Activated naive CD4-positive, alpha-beta T cell treated with anti-CD3 and anti-CD28 coated beads, Interleukin-2, amount 10 ng/mL, durations not matched to agents 7 days and 5 days (primary cell): ENCODE measurements at places on chromosomes 1 and 21.

DNA sequence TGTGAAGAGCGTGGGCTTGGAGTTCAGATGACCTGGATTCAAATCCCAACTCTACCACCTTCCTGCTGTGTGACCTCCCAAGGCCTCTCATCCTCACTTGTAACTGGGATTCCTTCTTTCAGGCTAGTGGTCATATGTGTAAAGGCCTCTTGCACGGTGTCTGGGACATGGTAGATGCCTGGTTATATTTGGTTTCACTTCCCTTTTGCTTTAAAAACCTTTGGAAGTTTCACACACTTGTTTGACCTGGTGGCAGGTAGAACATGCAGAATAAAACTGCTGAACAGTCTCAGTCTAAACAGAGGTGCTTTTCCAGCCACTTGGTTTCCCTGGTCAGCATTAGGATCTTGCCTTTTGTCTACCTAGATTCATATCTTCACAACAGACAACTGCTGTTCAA is 37.0 kb upstream of the RCAN3 start:
- H3K4me3 ChIP-seq, result no peak overlapping the region
- peak overlapping the region; percentile 25 for H3K27ac ChIP-seq
- no peaks in the 10 kb centered on the region for H3K27me3 ChIP-seq
- peaks cover 21% of the 10 kb centered on the region for H3K4me1 ChIP-seq
- H3K36me3 ChIP-seq, result peaks cover 80% of the 10 kb centered on the region
- no peak for DNase-seq

DNA sequence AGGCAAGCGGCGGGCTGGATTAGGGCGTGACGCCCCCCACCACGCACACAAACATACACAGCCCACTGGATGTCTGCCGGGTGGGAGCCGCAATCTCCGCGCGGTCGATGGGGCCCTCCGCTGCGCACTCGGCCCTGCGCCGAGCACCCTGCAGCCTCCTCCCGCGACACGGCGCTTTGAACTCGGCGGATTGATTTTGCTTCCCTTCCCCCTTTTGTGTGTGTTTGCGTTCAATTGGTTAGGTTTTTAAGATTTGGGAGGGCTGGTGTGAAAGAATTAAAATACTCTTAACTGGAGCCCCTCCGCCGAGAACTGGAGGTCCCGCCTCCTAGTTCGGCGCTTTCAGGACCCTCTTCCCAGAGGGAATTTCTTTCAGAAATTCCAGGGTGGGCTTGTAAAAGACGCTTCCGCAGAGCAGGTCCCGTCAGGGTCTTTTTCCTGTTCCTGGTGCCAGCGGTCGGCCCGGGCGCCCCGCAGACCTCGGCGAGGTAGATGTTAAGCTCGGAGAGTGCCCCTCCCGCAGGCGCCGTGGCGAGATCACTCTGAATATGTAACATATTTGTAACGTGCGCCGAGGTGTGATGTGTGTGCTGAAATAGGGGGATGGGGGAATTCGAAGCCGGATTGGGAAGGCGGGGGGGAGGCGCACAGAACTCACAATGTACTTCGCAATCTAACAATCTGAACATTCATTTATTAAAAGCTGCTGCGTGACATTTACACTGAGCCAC is 8.0 kb upstream of the BARHL2 start:
- H3K36me3 ChIP-seq, result peaks cover 22% of the 10 kb centered on the region
- peaks cover 41% of the 10 kb centered on the region for H3K4me1 ChIP-seq
- peak overlapping the region; percentile 35 for H3K4me3 ChIP-seq
- H3K27ac ChIP-seq, result peak overlapping the region; percentile 76
- DNase-seq, result no peak

- H3K27ac ChIP-seq, result no peak overlapping the region
- peak overlapping the region; percentile 9 for H3K4me3 ChIP-seq
- DNase-seq, result no peak
- peaks cover 45% of the 10 kb centered on the region for H3K4me1 ChIP-seq
- no peaks in the 10 kb centered on the region for H3K27me3 ChIP-seq
Measured at GRCh38 chr21:39345440-39345839, 3.4 kb downstream of the HMGN1 start.

GRCh38 chr1:239930686-239931262 is 160.9 kb upstream of the FMN2 start:
- DNase-seq, result no peak
- H3K4me3 ChIP-seq, result no peak overlapping the region
- H3K27ac ChIP-seq, result no peak overlapping the region
- H3K27me3 ChIP-seq, result peaks cover 5% of the 10 kb centered on the region
- no peaks in the 10 kb centered on the region for H3K36me3 ChIP-seq

DNA sequence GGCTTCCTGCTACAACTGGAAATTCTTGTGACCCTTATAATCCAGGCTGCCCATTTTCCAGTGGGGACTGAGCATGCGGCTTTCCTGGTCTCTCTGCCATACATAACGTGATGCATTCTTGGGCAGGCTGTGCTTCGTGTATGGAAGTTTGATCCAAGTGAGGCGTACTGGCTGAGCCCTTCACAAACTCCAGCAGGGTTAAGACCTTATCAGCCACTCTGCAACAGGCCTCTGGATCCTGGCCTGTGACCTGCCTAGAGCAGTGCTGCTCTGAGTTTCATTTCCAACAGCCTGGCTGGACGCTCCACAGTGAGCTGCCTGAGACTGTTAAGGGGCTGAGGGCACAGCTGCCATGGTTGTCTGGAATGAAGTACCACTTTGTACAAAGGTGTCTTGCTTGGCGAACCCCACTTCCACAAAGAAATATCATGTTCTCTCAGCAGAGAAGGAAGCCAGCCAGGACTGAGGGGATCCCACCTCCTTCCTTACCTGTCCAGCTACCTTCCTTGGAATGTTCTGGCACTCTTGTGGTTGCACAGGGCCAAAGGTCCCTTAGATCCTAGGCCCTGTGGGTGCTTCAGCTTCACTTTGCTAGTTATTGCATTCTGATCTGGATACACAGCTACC is 28.5 kb upstream of the XPR1 start:
- no peaks in the 10 kb centered on the region for H3K4me1 ChIP-seq
- peaks cover 16% of the 10 kb centered on the region for H3K27me3 ChIP-seq
- no peaks in the 10 kb centered on the region for H3K36me3 ChIP-seq
- no peak for DNase-seq
- H3K27ac ChIP-seq, result no peak overlapping the region

- no peak for DNase-seq
- H3K27ac ChIP-seq, result no peak overlapping the region
- no peak overlapping the region for H3K4me3 ChIP-seq
- no peaks in the 10 kb centered on the region for H3K36me3 ChIP-seq
- H3K4me1 ChIP-seq, result no peaks in the 10 kb centered on the region
- peaks cover 9% of the 10 kb centered on the region for H3K27me3 ChIP-seq
Measured at GRCh38 chr1:152141971-152142584, 16.9 kb downstream of the RPTN start.

DNA sequence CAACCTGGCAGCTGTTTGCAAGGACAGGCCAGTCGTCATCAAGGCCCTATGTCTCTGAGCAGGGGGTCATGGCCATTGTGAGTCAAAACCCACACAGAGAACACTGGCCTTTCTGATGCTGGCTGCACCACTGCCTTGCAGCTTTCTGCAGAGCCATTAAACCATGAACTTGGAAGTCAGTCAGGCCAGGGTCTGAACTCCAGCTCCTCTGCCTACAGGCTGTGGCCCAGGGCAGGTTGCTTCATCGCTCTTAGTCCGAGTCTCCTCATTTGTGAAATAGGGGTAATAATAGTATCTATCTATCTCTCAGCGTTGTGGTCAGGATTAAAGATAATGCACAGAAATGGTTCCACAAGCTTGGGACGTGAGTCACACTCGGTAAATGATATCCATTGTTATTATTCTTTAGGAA is 35.8 kb upstream of the HIVEP3 start:
- DNase-seq, result no peak
- H3K27me3 ChIP-seq, result no peaks in the 10 kb centered on the region
- H3K4me1 ChIP-seq, result peaks cover 4% of the 10 kb centered on the region
- H3K4me3 ChIP-seq, result no peak overlapping the region
- H3K36me3 ChIP-seq, result peaks cover 11% of the 10 kb centered on the region
- H3K27ac ChIP-seq, result no peak overlapping the region

- H3K4me1 ChIP-seq, result no peaks in the 10 kb centered on the region
- H3K27me3 ChIP-seq, result no peaks in the 10 kb centered on the region
- H3K27ac ChIP-seq, result no peak overlapping the region
- no peak overlapping the region for H3K4me3 ChIP-seq
- no peak for DNase-seq
Measured at GRCh38 chr1:210072129-210072528, 134.1 kb downstream of the SYT14 start.

- peak overlapping the region; percentile 89 for H3K4me3 ChIP-seq
- H3K36me3 ChIP-seq, result peaks cover 6% of the 10 kb centered on the region
- H3K27ac ChIP-seq, result peak overlapping the region; percentile 88
Measured at GRCh38 chr1:27235827-27236226, 1.4 kb downstream of the WDTC1 start.

GRCh38 chr1:211601159-211601558 is 22.2 kb upstream of the SLC30A1 start:
- H3K27ac ChIP-seq, result no peak overlapping the region
- H3K4me3 ChIP-seq, result no peak overlapping the region
- H3K4me1 ChIP-seq, result peaks cover 15% of the 10 kb centered on the region
- no peaks in the 10 kb centered on the region for H3K36me3 ChIP-seq
- DNase-seq, result no peak

- H3K4me1 ChIP-seq, result peaks cover 17% of the 10 kb centered on the region
- H3K36me3 ChIP-seq, result no peaks in the 10 kb centered on the region
- no peak for DNase-seq
- H3K27ac ChIP-seq, result no peak overlapping the region
- H3K27me3 ChIP-seq, result peaks cover 57% of the 10 kb centered on the region
- H3K4me3 ChIP-seq, result no peak overlapping the region
Measured at GRCh38 chr1:224737353-224737727, 121.2 kb downstream of the CNIH3 start.

- H3K27me3 ChIP-seq, result peaks cover 7% of the 10 kb centered on the region
- no peak overlapping the region for H3K4me3 ChIP-seq
- H3K27ac ChIP-seq, result no peak overlapping the region
- no peak for DNase-seq
- H3K36me3 ChIP-seq, result no peaks in the 10 kb centered on the region
Measured at GRCh38 chr1:107474877-107475612, 334.2 kb downstream of the NTNG1 start.

DNA sequence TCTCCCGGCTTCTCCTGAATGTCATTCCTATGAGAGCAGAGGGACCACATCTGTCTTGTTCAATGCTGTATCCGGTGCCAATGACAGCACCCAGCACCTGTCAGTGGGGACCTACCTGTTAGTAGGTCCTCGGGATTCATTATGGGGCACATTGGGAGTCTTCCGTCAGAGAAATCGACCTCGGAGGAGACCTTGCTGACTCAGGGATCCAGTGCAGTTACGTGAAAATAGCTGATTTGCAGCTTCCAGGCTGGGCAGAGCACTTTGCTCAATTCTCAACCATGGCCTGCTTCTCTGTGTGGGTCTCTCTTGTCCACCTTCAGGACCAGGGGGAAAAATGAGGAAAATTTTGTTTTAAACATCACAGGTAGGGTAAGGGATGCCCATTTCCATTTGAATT is 130.2 kb downstream of the PRDM2 start:
- H3K4me1 ChIP-seq, result no peaks in the 10 kb centered on the region
- H3K27ac ChIP-seq, result no peak overlapping the region
- H3K27me3 ChIP-seq, result peaks cover 15% of the 10 kb centered on the region
- no peaks in the 10 kb centered on the region for H3K36me3 ChIP-seq
- H3K4me3 ChIP-seq, result no peak overlapping the region

GRCh38 chr1:169160845-169161495 is 54.5 kb downstream of the ATP1B1 start:
- H3K4me3 ChIP-seq, result no peak overlapping the region
- DNase-seq, result no peak
- no peaks in the 10 kb centered on the region for H3K4me1 ChIP-seq
- no peaks in the 10 kb centered on the region for H3K27me3 ChIP-seq

GRCh38 chr1:236407059-236407458 is 13.0 kb downstream of the EDARADD start:
- no peak for DNase-seq
- peaks cover 16% of the 10 kb centered on the region for H3K27me3 ChIP-seq
- H3K4me1 ChIP-seq, result no peaks in the 10 kb centered on the region
- H3K36me3 ChIP-seq, result no peaks in the 10 kb centered on the region
- no peak overlapping the region for H3K4me3 ChIP-seq

DNA sequence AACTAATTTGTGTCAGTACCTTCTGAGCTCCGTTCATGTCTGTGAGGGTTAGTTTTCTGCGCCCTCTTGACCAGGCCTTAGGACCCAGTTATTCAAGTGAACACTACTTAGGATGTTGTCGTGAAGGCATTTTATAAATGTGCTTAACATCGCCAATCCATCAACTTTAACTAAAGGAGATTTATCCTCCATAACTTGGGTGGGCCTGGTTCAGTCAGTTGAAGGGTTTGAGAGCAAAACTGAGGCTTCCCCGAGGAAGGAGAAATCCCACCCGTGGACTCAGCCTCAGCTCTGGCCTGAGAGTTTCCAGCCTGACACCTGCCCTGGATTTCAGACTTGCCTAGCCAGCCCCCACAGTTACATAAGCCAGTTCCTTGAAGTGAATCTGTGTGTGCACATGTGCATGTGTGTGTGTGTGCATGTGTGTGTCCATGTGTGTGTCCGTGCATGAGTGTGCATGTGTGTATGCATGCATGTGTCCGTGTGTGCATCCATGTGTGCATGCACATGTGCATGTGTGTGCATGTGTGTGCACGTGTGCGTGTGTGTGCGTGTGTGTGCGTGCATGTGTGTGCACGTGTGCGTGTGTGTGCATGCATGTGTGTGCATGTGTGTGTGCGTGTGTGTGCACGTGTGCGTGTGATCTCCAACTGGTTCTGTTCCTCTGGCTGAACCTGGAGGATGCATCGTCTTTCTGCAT is 62.1 kb upstream of the PDE9A start:
- DNase-seq, result no peak
- H3K27ac ChIP-seq, result no peak overlapping the region
- H3K4me3 ChIP-seq, result no peak overlapping the region
- H3K4me1 ChIP-seq, result peaks cover 24% of the 10 kb centered on the region
- peaks cover 18% of the 10 kb centered on the region for H3K27me3 ChIP-seq
- no peaks in the 10 kb centered on the region for H3K36me3 ChIP-seq

- peaks cover 23% of the 10 kb centered on the region for H3K4me1 ChIP-seq
- peaks cover 4% of the 10 kb centered on the region for H3K27me3 ChIP-seq
- H3K27ac ChIP-seq, result no peak overlapping the region
- no peaks in the 10 kb centered on the region for H3K36me3 ChIP-seq
- no peak overlapping the region for H3K4me3 ChIP-seq
Measured at GRCh38 chr1:224513787-224514209, 79.2 kb upstream of the WDR26 start.

- H3K4me3 ChIP-seq, result no peak overlapping the region
- H3K4me1 ChIP-seq, result no peaks in the 10 kb centered on the region
- no peaks in the 10 kb centered on the region for H3K36me3 ChIP-seq
- H3K27ac ChIP-seq, result no peak overlapping the region
- H3K27me3 ChIP-seq, result peaks cover 17% of the 10 kb centered on the region
Measured at GRCh38 chr1:111818546-111818945, 62.8 kb downstream of the DDX20 start.

DNA sequence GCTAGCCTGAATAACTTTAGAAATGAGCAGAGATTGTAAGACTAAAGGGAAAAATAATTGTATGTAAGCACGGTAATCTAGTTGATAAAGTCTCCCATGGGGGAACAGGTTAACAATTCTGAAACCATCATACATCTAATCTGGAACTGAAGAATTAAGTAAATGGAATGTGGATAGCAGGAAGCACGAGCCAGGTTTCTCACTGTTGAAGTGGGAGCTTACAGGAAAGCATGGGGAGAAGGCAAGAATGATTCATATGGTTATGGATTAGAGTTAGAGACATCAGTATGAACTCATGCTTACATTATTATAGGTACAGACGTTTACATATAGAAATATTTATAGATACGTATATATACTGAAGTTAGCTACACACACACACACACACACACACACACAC is 83.0 kb downstream of the LEPR start:
- H3K27ac ChIP-seq, result no peak overlapping the region
- no peak overlapping the region for H3K4me3 ChIP-seq
- no peaks in the 10 kb centered on the region for H3K36me3 ChIP-seq
